Kidney (tissue), 22 donors: ENCODE measurements at places on chromosomes 4 and X. TPM values are rescaled to one million over a fixed set of nuclear protein-coding genes. Genes with fewer than 3 reads are reported as not detected.

- no peak for DNase-seq
Measured at GRCh38 chr4:161906836-161907589, 256.8 kb downstream of the FSTL5 start.

- DNase-seq: no peak
Measured at GRCh38 chr4:188714907-188715306, 575.7 kb downstream of the TRIML1 start.

- no peak for DNase-seq
Measured at GRCh38 chr4:176967586-176967985, 174.9 kb upstream of the VEGFC start.

DNA sequence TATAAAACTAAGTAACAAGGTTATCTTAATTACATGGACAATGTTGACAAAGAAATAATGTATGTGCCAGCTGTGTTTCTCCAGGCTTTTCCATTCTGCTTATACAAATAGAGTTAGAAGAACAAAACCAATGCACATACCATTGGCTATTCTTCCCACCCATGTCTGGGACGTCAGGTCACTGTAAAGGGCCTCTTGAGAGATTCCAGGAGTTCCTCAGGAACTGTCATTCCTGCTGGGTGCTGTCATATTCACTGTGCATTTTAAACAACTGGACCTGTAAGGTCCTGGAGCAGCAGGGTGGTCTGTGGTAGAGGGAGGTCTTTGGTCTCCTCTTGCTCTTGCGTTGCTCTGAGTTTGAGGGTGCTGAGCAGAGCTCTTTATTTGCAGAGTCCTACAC, 74.6 kb upstream of the AP1S2 start:
- no peak for DNase-seq

DNA sequence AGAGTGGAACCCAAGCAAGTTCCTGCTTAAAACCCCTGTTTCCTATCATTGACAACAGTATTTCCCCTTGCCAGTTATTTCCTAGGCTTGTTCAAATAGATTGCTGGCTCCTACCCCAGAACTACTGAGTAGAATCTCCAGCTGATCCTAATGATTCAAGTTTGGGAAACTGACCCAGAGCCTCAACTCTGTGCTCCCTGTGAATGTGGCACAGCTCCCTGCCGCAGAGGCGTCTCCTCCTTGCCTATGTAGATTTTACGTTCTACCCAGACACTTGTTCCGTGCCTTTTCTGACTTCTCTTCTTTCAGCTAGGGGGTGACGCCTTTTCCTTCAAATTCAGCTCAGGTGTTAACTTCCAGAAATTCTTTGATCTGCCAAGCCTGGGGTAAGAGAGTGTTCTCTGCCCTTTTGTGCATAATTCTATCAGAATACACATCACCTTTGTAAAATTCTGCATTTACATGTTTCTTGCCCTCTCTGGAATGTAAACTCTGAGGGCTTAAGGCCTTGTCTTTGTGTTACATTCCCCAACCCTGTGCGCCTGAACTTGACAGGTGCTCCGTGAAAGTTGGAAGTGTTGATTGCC, 4.4 kb downstream of the LSM6 start:
- DNase-seq: no peak

DNA sequence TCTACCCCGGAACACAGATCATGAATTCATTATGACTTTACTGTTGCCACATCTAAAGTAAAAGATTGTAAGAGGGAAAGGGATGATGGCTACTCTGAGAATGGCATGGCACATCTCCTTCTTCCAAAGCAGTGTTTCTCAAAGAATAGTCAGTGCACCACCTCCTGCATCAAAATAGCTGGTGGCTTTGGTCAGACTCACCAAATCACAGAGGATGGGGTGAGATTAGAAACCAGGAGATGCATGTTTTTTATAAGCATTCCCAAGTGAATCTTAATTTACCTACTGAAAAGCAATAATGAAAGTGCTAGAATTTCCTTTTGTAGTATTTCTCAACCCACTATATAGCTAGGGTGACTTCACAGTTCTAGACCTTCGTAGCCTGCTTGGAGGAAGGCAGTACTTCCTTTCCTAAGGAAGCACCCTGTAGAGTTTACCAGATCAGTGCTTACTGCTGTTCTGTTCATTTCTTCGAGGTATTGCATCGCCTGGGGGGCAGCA, 340.8 kb upstream of the KLF3 start:
- no peak for DNase-seq

DNA sequence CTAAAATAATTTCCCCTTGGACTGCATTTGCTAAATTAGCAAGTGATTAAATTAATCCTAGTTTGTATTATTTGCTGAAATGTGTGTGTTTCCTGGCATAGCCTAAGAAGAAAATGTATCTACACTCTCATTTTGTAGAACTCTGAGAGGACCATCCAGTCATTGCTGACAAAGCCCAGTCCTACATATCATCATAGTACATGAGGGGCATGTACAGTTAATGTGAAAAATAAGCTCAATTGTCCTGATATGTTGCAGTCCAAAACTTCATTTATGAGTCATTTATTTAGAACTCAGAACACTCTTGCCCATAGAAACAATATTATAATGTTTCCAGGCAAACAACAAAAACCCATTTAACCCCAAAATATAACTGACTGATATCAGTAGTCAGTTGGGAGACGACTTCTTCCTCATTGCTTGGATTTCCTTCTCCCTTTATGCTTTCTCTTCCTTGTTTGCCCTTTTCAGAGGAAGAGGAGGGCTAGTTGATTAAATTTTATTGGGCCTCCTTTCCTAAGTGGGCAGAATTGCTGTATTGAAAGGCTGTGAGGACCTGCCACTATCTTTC, 26.9 kb upstream of the BBS12 start:
- no peak for DNase-seq

DNA sequence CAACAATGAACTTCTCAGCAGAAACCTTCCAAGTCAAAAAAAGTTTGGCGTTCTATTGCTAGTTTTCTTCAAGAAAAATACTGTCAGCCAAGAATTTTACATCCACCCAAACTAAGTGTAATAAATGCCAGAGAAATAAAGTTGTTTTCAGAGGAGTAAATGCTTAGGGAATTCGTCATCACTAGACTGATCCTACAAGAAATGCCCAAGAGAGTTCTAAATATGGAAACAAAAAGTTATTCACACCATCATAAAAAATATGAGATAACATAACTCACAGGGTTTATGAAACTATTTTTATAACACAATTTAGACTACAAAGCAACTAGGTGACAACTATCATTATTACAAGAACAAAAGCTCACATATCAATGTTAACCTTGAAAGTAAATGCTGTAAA, 259.5 kb upstream of the GABRA2 start:
- no peak for DNase-seq

CLTRN gene
- polyA plus RNA-seq: 129 TPM

GAGE12F gene
- polyA plus RNA-seq: not detected

L1CAM gene
- 26.1 TPM for polyA plus RNA-seq

PNMA6A gene
- polyA plus RNA-seq: 15.8 TPM

CDS1 gene
- polyA plus RNA-seq: 13.5 TPM

GPM6B gene
- 6.3 TPM for polyA plus RNA-seq
